ENCODE measurements at places on chromosomes 7 and 10. TPM values are rescaled to one million over a fixed set of nuclear protein-coding genes. Genes with fewer than 3 reads are reported as not detected.

LIPJ gene
- total RNA-seq: 0.17 TPM

WDFY4 gene
- total RNA-seq: 1.5 TPM

SLC13A1 gene
- not detected for total RNA-seq

TLX1 gene
- not detected for total RNA-seq

C10orf71 gene
- not detected for total RNA-seq

DNA sequence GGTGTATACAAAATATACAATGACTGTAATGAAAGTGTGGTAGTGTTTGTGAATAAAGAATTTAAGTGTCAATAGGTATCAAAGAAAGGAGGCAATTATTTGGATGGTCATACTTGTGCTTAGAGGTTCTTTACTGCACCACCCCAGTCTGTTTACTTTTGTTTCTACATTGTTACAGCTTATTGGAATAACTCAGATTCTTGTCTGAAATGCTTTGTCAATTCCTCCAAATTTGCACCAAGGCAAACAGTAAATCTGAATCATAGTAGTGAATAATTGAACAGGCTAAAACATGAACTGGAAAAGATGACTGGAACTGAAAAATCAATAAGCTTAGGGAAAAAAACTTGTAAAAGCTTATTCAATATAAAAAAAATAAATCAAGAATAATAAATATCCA is 319.2 kb downstream of the EXOC4 start:
- H3K4me1 ChIP-seq: no peaks in the 10 kb centered on the region
- no peaks in the 10 kb centered on the region for H3K27me3 ChIP-seq
- H3K4me3 ChIP-seq: no peak overlapping the region
- H3K27ac ChIP-seq: no peak overlapping the region
- no peak for DNase-seq

GRCh38 chr7:103150192-103150591 is 1.3 kb upstream of the NAPEPLD start:
- no peak overlapping the region for H3K27ac ChIP-seq
- peaks cover 35% of the 10 kb centered on the region for H3K4me1 ChIP-seq
- DNase-seq: no peak
- peaks cover 4% of the 10 kb centered on the region for H3K36me3 ChIP-seq

DNA sequence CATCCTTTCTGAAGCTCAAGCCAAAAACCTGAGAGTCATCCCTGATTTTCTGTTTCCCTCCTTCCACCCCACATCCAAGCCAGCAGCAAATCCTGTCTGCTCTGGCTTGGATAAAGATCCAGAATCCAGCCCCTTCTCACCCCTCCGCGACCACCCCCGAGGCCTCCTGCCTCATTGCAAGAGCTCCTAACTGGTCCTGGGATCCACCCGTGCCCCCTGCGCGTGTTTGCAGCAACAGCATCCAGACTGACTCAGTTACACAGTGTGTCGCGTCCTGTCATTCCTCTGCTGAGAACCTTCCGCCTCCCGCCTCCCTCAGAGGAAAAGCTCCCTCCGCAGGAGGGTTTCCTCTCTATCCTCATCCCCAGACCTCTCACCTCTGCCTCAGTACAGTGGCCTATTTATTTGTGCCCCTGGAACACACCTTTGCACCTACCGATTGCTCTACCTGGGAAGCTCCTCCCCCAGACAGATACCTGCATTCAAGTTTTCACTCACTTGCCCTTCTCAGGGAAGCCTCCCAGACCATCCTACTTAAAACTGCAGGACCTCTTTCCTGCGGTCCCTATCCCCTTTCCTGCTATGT is 21.6 kb upstream of the GRID1 start:
- DNase-seq: no peak
- peaks cover 5% of the 10 kb centered on the region for H3K4me1 ChIP-seq
- H3K27me3 ChIP-seq: peaks cover 48% of the 10 kb centered on the region
- no peaks in the 10 kb centered on the region for H3K36me3 ChIP-seq
- H3K27ac ChIP-seq: no peak overlapping the region

DNA sequence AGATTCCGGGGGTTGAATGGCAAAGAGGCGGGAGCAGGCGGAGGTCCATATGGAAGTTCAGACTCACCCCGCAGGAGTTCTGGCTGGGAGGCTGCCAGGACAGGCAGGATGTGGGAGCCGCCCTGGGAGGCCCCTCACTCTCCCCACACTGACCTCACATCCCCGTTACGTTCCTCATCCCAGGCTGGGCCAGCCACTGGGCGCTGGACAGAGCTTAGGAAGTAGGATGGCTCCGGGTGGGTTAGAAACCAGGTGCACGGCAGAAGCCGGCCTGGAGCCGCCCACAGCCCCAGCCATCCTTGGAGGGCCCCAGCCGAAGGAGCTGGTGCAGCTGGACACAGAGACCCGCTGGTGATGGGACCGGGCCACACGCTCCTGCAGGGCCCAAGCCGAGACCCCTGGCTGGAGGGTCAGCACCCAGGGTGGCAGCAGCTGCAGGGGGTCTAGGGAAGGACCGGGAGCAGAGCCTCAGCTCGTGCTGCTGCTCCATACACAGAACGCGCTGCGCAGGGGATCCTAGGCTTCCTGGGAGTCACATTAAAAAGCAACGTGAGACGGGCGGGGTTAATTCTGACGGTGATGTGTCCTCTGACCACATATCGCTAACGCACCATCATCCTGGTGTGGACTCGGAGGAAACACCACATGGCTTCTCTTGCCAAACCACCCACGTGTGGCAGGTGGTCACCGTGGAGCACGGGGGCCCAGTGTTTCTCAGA is 98.6 kb upstream of the DIP2C start:
- H3K27ac ChIP-seq: no peak overlapping the region
- H3K27me3 ChIP-seq: peaks cover 3% of the 10 kb centered on the region

DNA sequence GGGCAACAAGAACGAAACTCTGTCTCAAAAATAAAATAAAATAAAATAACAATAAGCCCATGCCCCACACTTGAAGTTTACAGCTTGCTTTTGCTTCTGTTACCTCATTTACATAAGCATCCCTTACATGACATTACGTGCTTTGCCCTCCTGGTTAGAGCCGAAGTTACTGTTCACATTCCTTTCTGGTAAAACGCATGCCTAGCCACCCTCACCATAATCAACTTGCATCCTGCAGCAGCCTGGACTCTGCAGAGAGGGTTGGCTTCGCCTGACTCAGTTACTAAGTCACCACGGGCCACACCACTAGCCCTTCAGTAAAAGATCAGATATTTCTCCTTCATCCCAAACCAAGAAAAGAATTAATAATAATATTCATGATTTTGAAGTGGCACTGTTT is 736.0 kb upstream of the AUTS2 start:
- H3K4me1 ChIP-seq: no peaks in the 10 kb centered on the region
- H3K4me3 ChIP-seq: no peak overlapping the region

GRCh38 chr10:115829521-115830205 is 443.3 kb downstream of the GFRA1 start:
- no peaks in the 10 kb centered on the region for H3K27me3 ChIP-seq
- H3K36me3 ChIP-seq: no peaks in the 10 kb centered on the region
- H3K4me1 ChIP-seq: no peaks in the 10 kb centered on the region
- H3K4me3 ChIP-seq: no peak overlapping the region
- H3K27ac ChIP-seq: no peak overlapping the region

DNA sequence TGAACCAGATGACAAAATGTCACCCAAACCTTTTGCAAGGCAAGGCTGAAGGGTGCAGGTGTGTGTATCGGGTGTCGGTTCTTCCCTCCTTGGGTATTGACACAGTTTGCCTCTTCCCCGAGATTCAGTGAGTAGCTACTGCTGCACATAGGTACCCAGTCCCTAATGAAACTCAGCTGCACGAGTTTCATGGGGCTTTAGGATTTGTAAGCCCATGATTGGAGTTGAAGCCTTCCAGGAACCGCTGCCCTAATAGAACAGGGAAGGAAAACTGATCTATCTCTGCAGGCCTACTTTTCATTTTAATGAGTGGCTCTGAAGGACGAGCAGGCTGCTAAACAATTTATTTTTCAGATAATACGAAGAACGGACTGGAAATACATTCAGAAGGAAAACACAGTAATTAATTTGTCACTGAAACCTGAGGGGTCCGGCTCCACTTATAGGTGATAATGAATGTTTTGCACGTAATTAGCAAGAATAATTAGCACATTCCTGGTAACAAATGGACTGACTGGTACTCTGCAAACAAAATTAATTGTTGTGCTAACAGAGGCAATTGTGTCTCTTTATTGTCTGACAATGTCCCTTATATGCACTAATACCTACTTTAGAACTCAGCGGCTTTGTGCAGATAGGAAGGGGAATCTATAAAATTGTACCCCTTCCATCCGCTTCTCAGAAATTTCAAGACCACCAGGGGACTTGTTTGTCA is 49.6 kb upstream of the FZD8 start:
- no peaks in the 10 kb centered on the region for H3K27me3 ChIP-seq
- H3K27ac ChIP-seq: no peak overlapping the region
- H3K4me1 ChIP-seq: no peaks in the 10 kb centered on the region
- no peaks in the 10 kb centered on the region for H3K36me3 ChIP-seq
- DNase-seq: no peak

DNA sequence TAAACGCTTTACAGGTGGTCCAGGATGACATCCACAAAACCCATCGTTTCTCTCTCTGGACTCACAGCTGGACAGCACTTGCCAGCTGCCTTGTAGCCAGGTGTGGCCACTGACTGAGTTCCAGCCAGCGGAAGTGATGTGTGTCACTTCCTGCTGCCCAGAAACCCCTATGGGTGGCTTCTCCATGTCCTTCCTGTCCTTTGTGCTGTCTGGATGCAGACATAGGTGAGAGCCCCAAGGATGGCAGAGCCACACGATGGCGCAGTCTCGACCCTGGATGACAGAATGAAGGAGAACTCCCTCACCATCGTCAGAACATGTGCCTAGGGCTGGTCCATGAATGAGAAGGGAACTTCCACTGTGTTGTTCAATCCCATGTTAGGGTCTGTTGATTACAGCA is 22.1 kb downstream of the NMT2 start:
- no peak for DNase-seq
- peaks cover 8% of the 10 kb centered on the region for H3K36me3 ChIP-seq
- H3K4me1 ChIP-seq: peaks cover 20% of the 10 kb centered on the region
